ENCODE measurements at places on chromosomes 2 and 18. TPM values are rescaled to one million over a fixed set of nuclear protein-coding genes. Genes with fewer than 3 reads are reported as not detected.

The NRP2 gene
- 7.6 TPM for total RNA-seq

The STAT4 gene
- total RNA-seq: 0.82 TPM

DNA sequence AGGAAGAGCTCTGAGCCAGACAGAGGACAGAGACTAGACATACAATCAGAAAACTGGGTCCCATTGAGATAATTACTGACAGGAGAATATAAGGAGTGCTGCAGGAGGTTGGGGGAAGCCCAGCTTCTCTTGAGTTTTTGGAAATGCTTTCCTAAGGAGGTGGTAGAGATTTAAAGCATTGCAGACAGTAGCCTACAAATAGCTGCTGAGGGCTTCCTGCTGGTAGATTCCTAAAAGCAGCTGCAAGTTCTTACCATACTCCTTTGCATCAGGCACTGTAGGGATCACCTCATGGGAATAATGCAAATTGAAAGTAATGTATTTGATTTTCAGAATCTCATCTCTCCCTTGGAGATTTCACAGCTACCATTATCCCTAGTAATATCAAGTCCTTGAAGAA lies 902.6 kb upstream of the GCFC2 start:
- no peak for DNase-seq

- no peak for DNase-seq
Observed at GRCh38 chr2:237513693-237514092, 26.6 kb downstream of the MLPH start.

GRCh38 chr2:227493524-227493923 lies 21.6 kb downstream of the AGFG1 start:
- no peak for DNase-seq
